ENCODE measurements at places on chromosomes 3 and 15.
A peak's percentile ranks its signal among the peaks of the same experiment; 100 is the strongest.

- no peak for DNase-seq
Observed at GRCh38 chr3:117226932-117227331, 517.4 kb downstream of the TUSC7 start.

GRCh38 chr3:18725668-18726407 lies 300.7 kb upstream of the SATB1 start:
- peak; percentile 65 for DNase-seq

- peak; percentile 75 for DNase-seq
Observed at GRCh38 chr15:98650417-98651035, 2.2 kb downstream of the IGF1R start.

- no peak for DNase-seq
Observed at GRCh38 chr15:85019815-85020590, 38.3 kb downstream of the PDE8A start.

DNA sequence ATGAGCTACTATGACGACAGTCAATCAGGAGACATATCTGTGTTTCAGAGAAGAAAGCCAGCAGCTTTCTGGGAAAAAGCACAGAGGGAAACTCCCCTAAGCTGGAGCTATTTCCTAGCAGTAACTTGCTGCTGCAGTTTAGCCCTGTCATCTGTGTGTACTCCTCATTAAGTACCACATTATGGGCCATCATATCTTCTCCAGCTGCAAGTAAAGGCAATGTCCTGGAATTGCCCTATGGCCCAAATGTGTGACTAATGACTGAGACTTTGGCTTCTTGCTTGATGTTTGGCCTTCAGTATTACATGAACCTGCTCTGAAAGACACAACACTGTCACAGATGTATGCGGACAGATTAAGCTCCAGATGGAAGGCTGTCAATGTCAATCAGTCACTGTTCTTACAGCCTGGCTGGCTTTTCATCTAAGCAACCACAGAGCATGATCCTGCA lies 190.8 kb downstream of the FHIT start:
- DNase-seq = no peak
